ENCODE measurements at places on chromosomes 12 and 14. TPM values are rescaled to one million over a fixed set of nuclear protein-coding genes. Genes with fewer than 3 reads are reported as not detected.
A peak's percentile ranks its signal among the peaks of the same experiment; 100 is the strongest.

The CD163L1 gene
- total RNA-seq = not detected

The APOF gene
- total RNA-seq = not detected

The TEAD4 gene
- total RNA-seq = 4.6 TPM

The OVCH1 gene
- total RNA-seq = not detected

The C12orf75 gene
- total RNA-seq = 66.9 TPM

The DAO gene
- not detected for total RNA-seq

The COL2A1 gene
- total RNA-seq = not detected

GRCh38 chr12:104309446-104309993 lies 6.0 kb downstream of the EID3 start:
- no peaks in the 10 kb centered on the region for H3K27me3 ChIP-seq
- DNase-seq = no peak
- H3K36me3 ChIP-seq = peaks cover 49% of the 10 kb centered on the region
- no peak overlapping the region for H3K4me3 ChIP-seq

- no peaks in the 10 kb centered on the region for H3K4me1 ChIP-seq
- DNase-seq = no peak
- H3K4me3 ChIP-seq = no peak overlapping the region
- no peaks in the 10 kb centered on the region for H3K36me3 ChIP-seq
- H3K27ac ChIP-seq = no peak overlapping the region
- H3K27me3 ChIP-seq = no peaks in the 10 kb centered on the region
These were observed 16.7 kb downstream of the TMEM132D start for GRCh38 chr12:129887101-129887500.

DNA sequence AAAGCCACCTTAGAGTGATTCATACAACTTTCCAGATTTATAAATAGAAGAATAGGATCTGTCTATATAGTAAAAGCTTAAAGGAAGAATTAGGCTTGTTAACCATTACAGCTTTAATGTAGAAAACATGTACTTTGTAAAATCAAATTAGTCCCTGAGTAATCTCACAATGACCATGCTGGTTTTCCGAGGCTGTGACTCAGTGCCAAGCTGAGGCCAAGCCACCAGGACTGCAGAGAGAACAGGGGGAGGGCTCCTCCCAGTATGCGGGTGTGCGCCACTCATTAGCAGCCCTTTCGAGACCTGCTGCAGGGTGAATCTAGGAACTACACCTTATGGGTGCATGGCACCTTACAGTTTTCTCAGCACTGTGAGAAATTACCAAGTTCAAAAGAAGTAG lies 167.0 kb downstream of the EFCAB11 start:
- H3K36me3 ChIP-seq = no peaks in the 10 kb centered on the region
- no peak overlapping the region for H3K27ac ChIP-seq
- no peak overlapping the region for H3K4me3 ChIP-seq
- DNase-seq = no peak
- no peaks in the 10 kb centered on the region for H3K4me1 ChIP-seq

GRCh38 chr12:42958291-42958674 lies 368.7 kb upstream of the PRICKLE1 start:
- H3K27ac ChIP-seq = no peak overlapping the region
- no peaks in the 10 kb centered on the region for H3K4me1 ChIP-seq
- H3K36me3 ChIP-seq = no peaks in the 10 kb centered on the region

DNA sequence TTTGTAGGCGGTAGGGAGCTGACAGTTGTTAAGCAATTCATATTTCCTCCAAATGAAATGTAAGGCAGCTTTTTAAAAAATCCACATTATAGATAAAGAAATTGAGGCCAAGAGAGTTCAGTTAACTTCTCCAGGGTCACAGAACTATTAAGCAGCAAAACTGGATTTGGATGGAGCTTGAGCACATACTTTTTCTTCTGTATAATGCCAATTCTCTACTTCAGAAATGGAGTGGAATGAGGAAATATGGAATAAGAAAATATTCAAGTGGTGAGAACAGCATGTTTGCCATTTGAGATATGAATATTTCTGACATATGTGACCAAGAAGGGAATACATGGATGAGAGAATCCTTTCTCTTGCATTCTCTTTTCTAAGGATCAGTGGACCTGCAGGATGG lies 233.1 kb downstream of the FOXG1 start:
- H3K27me3 ChIP-seq = no peaks in the 10 kb centered on the region
- no peak overlapping the region for H3K27ac ChIP-seq
- H3K4me1 ChIP-seq = no peaks in the 10 kb centered on the region
- H3K36me3 ChIP-seq = no peaks in the 10 kb centered on the region
- DNase-seq = no peak

DNA sequence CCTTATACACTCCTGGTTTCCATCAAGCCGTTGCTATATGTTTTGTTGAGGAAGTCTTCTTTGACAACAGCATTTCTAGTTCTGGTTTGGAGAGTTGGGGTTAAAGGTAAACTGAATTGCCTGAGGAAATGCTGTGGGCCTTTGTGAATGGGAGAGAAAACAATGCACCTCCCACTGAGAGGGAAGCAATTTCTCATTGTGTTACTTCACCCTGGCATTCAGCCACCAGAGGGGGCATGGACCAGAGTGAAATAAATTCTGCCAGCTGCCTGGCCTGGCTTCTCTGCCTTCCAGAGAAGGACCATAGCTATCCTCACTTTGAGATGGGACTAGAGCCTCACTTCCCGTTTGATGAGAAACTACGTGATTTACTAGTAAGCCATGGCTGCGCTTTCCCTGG lies 475.3 kb downstream of the EGLN3 start:
- no peaks in the 10 kb centered on the region for H3K27me3 ChIP-seq
- no peaks in the 10 kb centered on the region for H3K4me1 ChIP-seq
- H3K4me3 ChIP-seq = no peak overlapping the region
- H3K27ac ChIP-seq = no peak overlapping the region

DNA sequence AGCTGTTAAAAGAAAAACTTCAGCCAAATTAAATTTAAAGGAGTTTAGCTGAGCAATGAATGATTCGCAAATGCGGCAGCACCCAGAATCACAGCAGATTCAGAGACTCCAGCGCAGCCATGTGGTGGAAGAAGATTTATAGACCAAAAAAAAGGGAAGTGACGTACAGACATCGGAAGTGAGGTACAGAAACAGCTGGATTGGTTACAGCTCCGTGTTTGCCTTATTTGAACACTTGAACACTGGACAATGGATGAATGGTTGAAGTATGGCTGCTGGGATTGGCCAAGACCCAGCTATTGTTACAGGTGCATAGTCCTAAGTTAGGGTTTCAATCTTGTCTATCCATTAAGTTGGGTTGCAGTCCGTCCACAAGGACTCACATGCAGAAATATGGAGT lies 42.6 kb downstream of the GALNT8 start:
- peaks cover 2% of the 10 kb centered on the region for H3K36me3 ChIP-seq
- H3K27me3 ChIP-seq = peaks cover 2% of the 10 kb centered on the region
- peaks cover 3% of the 10 kb centered on the region for H3K4me1 ChIP-seq
- DNase-seq = peak; percentile 7
- H3K27ac ChIP-seq = no peak overlapping the region

DNA sequence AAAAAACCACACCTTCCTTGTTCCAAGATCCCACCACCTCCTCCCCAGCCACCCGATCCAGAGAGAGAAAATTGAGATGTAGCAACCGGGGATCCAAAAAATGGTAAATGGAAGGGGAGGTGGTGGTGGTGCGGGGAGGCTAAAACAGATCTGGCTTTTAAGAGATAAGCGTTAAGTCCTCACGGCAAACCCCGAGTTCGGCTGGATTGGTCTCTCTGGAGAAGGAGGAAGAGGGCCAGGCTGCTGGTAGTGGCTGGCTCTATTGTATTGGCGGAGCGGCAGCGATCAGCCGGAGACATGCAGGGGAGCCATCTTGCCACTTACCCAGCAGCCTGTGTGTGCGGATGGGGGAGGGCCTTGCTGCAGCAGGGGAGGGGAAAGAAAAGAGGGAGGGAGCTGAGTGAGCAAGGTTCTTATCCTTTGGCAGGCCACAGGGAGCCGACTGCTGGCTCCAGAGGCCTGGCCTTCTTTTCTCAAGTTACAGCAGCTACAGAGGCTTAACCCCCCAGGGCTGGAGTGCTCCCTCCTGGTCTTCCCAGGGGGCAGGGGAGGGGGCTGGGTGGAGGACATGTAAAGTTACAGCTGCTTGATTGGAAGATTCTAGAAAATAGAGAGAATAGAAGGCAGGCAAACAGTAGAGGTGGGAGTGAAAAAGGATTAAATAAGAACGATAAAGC lies 14.1 kb upstream of the CDH24 start:
- no peaks in the 10 kb centered on the region for H3K27me3 ChIP-seq
- H3K4me1 ChIP-seq = peaks cover 29% of the 10 kb centered on the region
- H3K27ac ChIP-seq = peak overlapping the region; percentile 97
- DNase-seq = peak; percentile 89

DNA sequence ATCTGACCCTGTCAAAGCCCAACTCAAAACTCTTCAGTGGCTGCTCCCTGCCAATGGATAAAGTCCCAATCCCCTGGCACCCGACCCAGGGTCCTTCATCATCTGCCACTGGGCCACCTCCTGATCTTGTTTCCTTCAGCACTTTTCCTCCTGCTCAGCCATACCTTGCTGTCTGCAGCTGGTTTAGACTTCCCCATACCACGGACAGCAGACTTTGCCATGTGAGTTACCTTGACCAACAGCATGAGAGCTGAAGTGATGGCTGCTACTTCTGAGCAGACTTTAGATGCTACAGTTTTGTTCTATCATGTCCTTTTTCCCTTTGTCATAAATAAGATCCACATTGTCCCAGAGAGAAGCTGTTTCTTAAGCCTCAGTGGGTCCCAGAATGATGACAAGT lies 33.3 kb upstream of the STON2 start:
- H3K27ac ChIP-seq = no peak overlapping the region
- peaks cover 52% of the 10 kb centered on the region for H3K27me3 ChIP-seq
- DNase-seq = no peak
- no peaks in the 10 kb centered on the region for H3K36me3 ChIP-seq

- H3K27me3 ChIP-seq = peaks cover 20% of the 10 kb centered on the region
- no peak overlapping the region for H3K4me3 ChIP-seq
- no peak overlapping the region for H3K27ac ChIP-seq
- H3K4me1 ChIP-seq = no peaks in the 10 kb centered on the region
- no peak for DNase-seq
These were observed 652 bp downstream of the RFLNA start for GRCh38 chr12:124295431-124296058.

DNA sequence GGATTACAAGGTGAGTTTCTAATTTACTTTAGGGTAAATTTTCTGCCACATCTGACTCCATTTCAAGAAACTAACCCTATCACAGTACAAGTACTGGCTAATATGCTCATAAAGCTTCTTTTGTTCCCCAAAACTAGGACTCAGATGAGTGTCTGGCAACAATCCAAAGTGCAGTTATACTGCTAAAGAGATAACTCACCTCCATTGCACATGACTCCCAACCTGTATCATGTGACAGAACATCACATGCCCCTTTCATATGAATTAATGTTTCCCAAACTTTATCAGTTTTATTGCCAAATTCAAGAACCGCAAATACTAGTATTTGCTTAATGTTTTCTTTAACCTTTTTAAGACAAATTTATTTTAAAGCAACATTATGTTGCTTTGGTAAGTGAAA lies 3.9 kb upstream of the PPP1R12A start:
- no peak overlapping the region for H3K4me3 ChIP-seq
- peaks cover 5% of the 10 kb centered on the region for H3K36me3 ChIP-seq
- no peak overlapping the region for H3K27ac ChIP-seq
- DNase-seq = no peak

DNA sequence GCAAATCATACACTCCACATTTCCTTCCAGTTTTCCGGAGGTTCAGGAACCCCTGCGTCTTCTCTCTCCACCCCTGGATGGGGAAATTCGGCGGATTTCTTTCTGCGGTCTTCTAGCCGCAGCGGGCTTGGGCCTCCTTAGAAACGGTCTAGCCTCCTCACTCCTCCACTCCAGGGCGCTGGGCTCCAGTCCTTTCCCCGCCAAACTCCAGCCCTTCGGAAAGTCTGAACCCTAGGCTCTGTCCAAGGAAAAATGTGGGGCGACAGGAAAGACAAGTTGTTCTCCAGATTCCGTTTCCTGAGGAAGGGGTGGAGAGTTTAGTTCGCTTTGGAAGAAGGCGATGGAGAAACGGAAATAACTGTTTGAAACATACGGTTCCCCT lies 1.4 kb upstream of the HOXC10 start:
- peaks cover 91% of the 10 kb centered on the region for H3K27me3 ChIP-seq
- no peak for DNase-seq
- H3K4me1 ChIP-seq = peaks cover 14% of the 10 kb centered on the region
- no peak overlapping the region for H3K4me3 ChIP-seq
- no peak overlapping the region for H3K27ac ChIP-seq
- no peaks in the 10 kb centered on the region for H3K36me3 ChIP-seq

GRCh38 chr14:100740196-100740825 lies 13.6 kb downstream of the DLK1 start:
- DNase-seq = no peak
- no peak overlapping the region for H3K27ac ChIP-seq
- H3K4me1 ChIP-seq = no peaks in the 10 kb centered on the region
- H3K27me3 ChIP-seq = no peaks in the 10 kb centered on the region
- H3K36me3 ChIP-seq = no peaks in the 10 kb centered on the region

DNA sequence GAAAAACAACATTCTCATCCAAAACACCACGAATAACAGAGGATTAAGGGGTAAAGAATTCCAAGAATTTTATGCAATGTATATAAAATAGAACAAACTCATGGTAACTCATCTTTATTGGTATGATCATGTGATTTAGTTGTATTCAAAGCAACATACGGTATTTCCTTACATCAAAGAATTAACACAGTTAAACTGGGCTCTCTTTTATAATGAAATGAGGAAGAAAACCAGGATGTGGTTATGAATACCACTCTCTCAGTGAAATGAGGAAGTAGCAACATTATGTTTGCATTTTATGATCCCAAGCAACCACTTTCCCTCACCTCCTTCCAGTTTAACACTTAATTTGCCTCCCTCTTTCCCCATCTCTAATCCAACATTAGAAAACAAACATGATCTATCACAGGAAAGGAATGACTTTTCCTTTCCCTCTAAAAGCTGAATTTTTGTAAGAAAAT lies 22.9 kb downstream of the SPTLC2 start:
- peak overlapping the region; percentile 92 for H3K27ac ChIP-seq
- peak overlapping the region; percentile 48 for H3K4me3 ChIP-seq
- no peaks in the 10 kb centered on the region for H3K27me3 ChIP-seq
- DNase-seq = no peak
- H3K36me3 ChIP-seq = peaks cover 26% of the 10 kb centered on the region
- H3K4me1 ChIP-seq = peaks cover 44% of the 10 kb centered on the region

DNA sequence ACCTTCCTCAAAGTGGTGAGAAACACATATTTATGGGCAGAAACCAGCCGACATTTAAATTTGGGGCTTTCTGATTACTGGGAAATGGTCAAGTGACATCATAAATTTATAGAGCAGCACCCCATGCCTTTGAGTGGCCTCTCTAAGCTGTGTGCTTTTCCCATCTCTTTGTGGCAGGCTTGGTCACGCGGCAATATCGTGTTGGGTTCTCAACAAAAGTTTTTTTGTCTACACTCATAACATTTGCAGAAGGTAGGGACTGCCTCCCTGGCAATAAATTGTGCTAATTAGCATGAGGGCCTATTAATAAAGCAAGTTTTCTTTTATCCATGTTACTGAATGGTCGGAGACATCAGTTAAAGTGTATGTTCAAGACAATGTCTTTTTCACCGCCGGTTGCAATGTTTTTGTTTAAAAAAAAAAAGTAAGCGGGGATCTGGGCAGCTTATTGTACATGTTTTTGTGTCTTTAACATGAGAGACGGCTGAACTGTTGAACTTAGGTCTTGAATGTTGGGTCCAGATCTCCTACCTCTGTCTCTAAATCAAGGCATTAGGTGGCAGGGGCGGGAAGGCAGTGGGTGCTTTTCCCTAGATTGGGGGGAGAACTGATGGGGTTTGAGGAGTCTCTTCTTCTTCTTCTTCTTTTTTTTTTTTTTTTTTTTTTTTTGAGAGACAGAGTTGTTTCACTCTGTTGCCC lies 193.3 kb downstream of the PHETA1 start:
- H3K4me1 ChIP-seq = no peaks in the 10 kb centered on the region
- no peak overlapping the region for H3K4me3 ChIP-seq
- H3K27me3 ChIP-seq = peaks cover 17% of the 10 kb centered on the region
- H3K36me3 ChIP-seq = no peaks in the 10 kb centered on the region
- no peak for DNase-seq

Measured in activated CD8-positive, alpha-beta T cell treated with anti-CD3 and anti-CD28 coated beads for 36 hours (primary cell).